Stimulated activated CD4-positive, alpha-beta T cell treated with anti-CD3 and anti-CD28 coated beads, Interleukin-4, amount 100 ng/mL, for 24 hours (primary cell): ENCODE measurements at places on chromosomes 6 and 20.

DNA sequence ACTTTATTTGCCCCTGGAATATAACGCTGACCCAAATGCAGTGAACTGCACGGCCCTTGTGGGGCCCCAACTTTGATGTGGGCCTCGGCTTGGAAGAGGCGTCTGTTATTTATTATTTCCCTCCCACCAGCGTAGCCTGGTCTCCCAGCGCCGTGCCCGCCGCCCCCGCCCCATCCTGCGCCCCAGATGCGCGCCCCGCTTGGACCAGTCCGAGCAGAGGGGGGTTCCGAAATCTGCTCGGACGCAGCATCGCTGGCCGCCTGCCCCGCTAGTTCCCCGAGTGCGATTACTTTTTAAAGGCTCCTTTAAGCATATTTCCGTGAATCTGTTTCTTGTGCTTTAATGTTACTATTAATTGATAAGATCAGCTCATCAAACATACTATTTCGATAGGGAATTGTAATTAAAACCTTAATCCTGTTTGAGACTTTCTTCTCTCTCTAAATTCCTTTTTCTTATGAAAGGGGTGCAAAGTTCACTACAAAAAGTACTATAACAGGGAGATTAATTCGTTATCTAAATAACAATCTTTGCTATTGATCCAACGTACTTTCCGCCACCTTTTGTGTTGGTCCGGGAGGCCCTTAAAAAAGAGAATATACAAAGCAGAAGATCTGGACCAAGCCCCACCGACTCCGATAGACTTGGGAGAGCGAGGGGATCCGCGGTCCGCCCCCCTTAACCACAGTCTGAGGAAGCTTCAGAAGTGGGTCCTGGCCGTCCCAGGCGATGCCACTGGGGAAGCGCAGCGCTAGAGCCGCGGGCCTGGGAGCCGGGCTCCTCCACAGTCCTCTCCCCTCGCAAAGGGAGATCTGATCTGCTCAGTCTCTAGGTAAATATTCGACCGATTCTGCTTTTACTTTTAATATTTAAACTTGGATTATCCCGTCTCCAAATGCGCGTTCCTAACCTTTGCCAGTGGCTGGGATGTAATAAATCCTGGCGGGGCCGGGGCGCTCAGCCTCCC lies 10.2 kb downstream of the POU3F2 start:
- DNase-seq = no peak

DNA sequence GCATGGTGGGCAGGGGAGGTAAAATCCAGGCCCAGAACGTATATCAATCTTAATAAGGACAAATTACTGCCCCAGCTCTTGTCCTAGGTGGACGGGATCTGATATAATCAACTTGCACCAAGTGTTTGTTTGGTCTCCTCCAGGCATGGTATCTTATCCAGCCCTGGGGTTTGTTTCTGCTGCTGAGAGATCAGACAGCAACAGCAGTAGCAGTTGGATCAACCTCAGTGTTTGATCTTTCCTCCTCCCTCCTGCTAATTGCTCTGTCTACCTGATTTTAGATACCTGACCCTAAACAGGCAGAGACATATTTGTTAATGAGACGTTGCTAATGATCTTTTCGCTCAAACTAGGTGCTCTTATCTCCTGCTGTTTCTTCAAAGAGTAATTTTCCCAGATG lies 100.4 kb upstream of the BACH2 start:
- DNase-seq = no peak

- DNase-seq = no peak
Observed at GRCh38 chr6:165031502-165031901, 277.9 kb downstream of the C6orf118 start.

- no peak for DNase-seq
Observed at GRCh38 chr20:45465491-45466266, 3.9 kb upstream of the WFDC2 start.

DNA sequence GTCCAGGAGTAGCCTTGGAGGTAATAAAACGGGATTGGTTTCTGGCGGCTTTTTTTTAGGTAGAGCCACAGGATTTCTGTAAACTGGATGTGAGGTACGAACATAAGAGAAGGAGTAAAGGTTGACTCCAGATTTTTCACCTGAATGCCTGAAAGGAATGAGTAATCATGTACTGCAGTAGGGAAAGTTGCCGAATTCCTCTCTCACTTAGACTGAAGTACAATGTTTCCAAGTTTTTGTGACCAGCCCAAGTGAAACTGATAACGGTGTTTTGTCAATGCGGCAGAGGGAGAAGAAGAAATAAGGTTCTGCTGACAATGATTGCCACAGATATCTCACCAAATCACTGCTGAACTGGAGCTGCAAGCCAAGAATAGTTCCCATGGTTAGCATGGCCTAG lies 75.0 kb downstream of the VTA1 start:
- no peak for DNase-seq

DNA sequence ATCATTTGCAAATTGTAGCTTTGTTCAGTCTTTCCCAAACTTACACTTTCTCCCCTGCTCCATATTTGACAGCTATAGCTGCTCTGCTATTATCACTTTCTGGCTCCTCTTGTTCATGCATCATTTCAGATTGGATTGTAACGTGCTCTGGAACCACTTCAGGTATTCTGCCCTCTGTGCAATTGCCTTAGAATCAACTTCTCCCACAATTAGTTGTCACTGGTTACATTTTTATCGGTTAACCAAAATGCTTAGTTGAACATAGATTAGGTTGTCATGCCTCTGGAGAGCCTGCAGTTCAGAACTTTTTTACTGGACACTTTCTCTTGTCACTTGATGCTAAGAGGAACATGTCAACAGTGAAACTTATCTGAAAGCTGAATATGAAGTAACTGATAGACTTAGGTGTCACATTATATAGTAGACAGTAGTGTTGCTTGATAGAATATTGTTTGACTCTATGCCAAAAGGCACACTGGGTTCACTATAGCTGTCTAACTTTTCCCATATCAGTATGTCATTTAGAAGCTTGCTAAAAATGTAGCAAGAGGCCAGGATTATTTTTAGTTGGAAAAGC lies 127.7 kb upstream of the PTPRK start:
- no peak for DNase-seq
